ENCODE measurements at places on chromosomes 2 and 18.

GRCh38 chr2:109368798-109369197 lies 239.8 kb downstream of the SH3RF3 start:
- no peak for DNase-seq

GRCh38 chr18:49976001-49976400 lies 162.7 kb upstream of the ACAA2 start:
- DNase-seq, result no peak

- DNase-seq, result no peak
Observed at GRCh38 chr2:24809316-24810007, 16.2 kb downstream of the CENPO start.

GRCh38 chr2:15957881-15958713 lies 17.7 kb downstream of the MYCN start:
- no peak for DNase-seq

GRCh38 chr2:9093324-9093723 lies 89.8 kb upstream of the MBOAT2 start:
- DNase-seq, result no peak

- no peak for DNase-seq
Observed at GRCh38 chr18:69399253-69399652, 1.4 kb upstream of the DOK6 start.
